GOT3 (cell line): ENCODE measurements at places on chromosomes 1 and 21.

- DNase-seq, result no peak
These were observed 10.5 kb downstream of the KCNQ4 start for GRCh38 chr1:40794048-40794447.

- no peak for DNase-seq
These were observed 75.8 kb upstream of the SDC3 start for GRCh38 chr1:30984165-30984889.

DNA sequence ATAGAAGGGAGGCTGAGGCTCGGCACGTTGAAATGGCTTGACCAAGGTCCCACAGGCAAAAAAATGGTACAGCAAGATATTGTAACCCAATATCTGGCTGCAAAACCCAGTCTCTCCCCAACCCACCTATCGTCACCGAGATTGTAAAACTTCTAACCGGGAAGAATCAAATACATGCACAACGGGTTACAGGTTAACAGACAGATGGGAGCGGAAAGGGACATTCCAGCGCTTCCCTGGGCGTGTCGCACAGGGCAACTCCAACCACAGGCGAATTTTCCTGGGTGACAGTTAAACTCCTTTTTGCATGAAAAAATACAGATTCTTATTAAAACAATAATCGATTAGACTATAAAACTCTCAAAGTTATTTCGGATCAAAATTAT lies 31.8 kb upstream of the JUN start:
- DNase-seq, result no peak

DNA sequence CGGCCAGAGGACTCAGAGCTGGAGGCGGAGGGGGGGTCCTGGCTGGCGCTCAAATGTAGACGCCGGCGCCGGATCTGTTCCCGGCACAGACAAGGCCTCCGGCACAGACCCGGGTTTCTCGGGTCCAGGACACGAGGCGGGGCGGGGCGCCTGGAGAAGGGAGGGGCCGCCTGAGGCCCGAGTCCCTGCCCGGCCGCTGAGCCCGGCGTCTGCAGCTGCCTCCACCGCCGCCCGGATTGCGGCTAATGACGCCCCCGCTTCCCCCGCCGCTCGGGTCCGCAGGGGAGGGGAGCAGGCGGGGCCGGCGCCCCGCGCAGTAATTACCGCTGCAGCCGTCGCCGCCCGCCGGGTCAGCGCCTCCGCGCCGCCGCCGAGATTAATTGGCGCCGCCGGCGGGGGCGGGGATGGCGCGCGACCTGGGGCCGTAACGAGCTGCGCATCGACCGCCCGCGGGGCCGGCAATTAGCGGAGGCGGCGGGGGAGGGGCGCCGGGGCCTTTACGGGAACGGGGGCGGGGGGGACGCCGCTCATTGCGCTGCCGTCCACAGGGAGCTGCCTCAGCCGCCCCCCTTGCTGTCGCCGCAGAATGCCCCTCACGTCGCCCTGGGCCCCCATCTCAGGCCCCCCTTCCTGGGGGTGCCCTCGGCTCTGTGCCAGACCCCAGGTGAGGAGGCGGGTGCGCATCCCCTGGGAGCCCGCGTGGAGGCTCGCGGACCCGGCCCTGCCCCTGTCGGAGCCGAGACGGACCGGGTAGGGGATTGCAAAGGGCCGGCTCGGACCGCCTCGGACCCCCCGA lies 17.3 kb downstream of the NOC2L start:
- DNase-seq, result no peak

- DNase-seq, result no peak
These were observed 730 bp downstream of the ZCCHC17 start for GRCh38 chr1:31297277-31298247.

- DNase-seq, result no peak
These were observed 266.8 kb downstream of the VAV3 start for GRCh38 chr1:107698161-107698560.
